ENCODE measurements at places on chromosomes 7 and 10.
A peak's percentile ranks its signal among the peaks of the same experiment; 100 is the strongest.

DNA sequence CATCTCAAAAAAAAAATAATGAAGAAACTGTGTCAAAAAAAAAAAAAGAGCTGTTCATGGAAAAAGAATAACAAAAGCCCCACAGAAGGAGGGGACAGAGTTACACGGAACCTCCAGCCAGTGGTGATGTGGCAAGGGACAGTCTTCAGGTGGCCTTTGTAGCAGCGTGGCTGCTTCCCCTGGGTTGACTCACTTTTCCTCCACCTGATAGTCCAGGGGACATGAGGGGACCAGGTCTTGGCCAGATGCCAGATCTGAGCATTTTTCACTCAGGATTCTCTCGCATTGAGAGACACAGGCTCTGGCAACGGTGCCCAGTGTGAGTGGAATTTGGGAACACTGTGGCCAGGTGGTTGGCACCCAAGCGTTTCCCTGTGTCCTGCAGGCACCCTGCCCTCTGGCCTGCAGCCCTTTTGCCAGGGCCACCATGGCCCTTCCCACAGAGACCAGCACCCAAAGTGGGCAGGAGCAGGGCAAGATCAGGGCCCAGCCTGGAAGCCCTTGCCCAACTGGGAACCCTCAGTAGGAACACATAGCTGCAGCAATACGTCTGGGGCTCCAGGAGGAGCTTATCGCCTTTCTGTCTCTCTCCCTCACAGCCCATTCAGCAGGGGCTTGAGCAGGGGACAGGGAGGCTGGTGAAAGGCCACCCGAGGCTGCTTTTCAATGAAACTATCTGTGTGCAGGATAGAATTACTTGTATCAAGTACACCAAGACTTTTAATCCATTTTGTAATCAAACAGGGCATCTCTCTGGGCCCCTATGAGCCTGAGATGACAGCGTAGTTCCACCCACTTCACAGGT lies 159.1 kb downstream of the UBE2H start:
- peaks cover 14% of the 10 kb centered on the region for H3K27me3 ChIP-seq
- H3K27ac ChIP-seq, result no peak overlapping the region

DNA sequence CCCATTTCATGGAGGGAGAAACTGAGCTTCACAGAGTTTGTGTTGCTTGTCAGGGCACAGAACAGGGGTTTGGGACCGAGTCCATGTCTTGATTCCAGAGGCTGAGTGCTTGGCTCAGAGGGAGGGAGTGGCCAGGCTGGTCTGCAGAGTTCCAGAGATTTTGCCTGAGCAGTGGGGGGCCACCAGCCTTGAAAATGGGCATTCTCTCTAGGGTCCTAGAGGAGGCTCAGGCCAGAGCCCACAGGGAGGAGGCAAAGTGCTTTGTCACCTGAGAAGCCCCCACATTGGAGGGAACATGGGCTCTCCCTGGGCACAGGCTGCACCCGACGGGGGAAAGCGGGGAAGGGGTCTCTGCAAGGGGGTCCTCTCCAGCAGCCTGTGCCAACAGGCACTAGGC lies 51.5 kb downstream of the DOCK1 start:
- H3K27ac ChIP-seq, result no peak overlapping the region
- no peaks in the 10 kb centered on the region for H3K36me3 ChIP-seq
- H3K4me3 ChIP-seq, result no peak overlapping the region
- no peaks in the 10 kb centered on the region for H3K27me3 ChIP-seq
- no peaks in the 10 kb centered on the region for H3K4me1 ChIP-seq

DNA sequence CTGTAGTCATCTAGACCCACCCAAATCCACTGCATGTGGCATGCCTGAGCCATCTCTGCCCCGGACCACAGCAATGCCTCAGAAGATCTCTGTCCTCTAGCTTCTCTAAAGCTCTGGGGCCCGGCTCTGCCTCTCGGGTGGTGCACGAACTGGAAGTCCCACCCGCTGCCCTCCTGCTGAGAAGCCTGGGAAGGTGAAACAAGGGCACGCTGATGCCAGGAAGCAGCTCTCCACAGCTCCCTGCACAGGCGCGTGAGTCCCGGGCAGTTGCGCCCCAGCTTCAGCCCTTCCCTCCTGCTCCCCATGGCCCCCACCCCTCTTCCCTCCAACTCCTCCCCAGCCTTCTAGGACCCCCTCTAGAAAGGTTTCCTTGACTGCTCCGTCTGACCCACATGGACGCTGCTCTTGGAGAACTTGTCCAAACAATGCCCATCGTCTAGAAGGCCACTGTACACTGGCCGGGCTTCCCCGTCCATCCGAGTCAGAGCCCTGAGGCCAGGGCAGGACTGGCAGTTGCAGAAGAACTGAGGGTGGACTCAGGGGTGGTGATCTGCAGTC lies 12.8 kb downstream of the KCNH2 start:
- no peaks in the 10 kb centered on the region for H3K4me1 ChIP-seq
- H3K36me3 ChIP-seq, result no peaks in the 10 kb centered on the region
- H3K4me3 ChIP-seq, result no peak overlapping the region

GRCh38 chr7:89232-90019 lies 102.9 kb upstream of the FAM20C start:
- peaks cover 5% of the 10 kb centered on the region for H3K36me3 ChIP-seq
- no peaks in the 10 kb centered on the region for H3K27me3 ChIP-seq
- H3K4me1 ChIP-seq, result peaks cover 14% of the 10 kb centered on the region
- H3K27ac ChIP-seq, result no peak overlapping the region
- no peak for DNase-seq

DNA sequence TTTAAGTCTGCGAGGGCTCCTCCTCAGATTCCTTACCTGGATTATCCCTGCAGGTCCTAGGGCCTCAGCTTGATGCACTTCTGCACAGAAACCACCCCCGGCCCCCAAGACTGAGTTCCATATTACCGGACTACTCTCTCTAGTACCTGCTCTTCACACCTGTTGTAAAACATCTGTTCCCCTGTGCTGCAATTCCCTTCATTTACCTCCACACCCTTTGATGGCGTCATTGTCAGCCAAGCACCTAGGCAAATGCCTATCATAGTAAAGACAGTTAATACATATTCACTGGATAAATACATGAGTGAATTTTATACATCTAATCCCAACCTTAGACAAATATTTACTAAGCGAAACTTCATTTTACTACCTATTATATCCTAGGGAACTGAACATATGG lies 275.5 kb downstream of the PLXDC2 start:
- no peaks in the 10 kb centered on the region for H3K27me3 ChIP-seq
- H3K4me1 ChIP-seq, result peaks cover 2% of the 10 kb centered on the region
- H3K36me3 ChIP-seq, result peaks cover 9% of the 10 kb centered on the region
- no peak overlapping the region for H3K4me3 ChIP-seq

- H3K36me3 ChIP-seq, result peaks cover 14% of the 10 kb centered on the region
- DNase-seq, result no peak
- peaks cover 4% of the 10 kb centered on the region for H3K4me1 ChIP-seq
- peak overlapping the region; percentile 98 for H3K4me3 ChIP-seq
These were observed 2.7 kb downstream of the CDK13 start for GRCh38 chr7:39952803-39953202.

DNA sequence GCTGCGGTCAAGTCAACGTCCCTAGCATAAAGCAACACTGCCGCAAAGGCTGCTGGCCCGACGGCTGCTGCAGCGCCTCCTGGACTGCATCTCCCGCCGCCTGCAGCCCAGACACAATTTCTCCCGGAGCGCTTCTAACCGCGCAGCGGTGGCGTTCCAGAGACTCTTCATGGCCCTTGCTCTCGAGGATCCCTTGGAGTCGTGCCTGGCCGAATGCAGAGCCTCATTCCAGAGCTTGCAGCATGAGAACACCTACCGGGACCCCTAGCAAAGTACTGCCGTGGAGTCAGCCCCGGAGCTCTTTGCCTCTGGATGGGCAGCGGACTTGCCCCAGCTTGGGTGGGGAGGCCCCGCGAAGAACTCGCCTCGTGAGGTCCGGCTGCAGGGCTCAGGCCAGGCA lies 79.7 kb upstream of the ZNF32 start:
- H3K4me3 ChIP-seq, result no peak overlapping the region
- H3K36me3 ChIP-seq, result no peaks in the 10 kb centered on the region
- no peaks in the 10 kb centered on the region for H3K27me3 ChIP-seq
- no peaks in the 10 kb centered on the region for H3K4me1 ChIP-seq
- no peak overlapping the region for H3K27ac ChIP-seq

- no peak overlapping the region for H3K27ac ChIP-seq
- H3K27me3 ChIP-seq, result no peaks in the 10 kb centered on the region
- H3K4me1 ChIP-seq, result no peaks in the 10 kb centered on the region
These were observed 85.6 kb upstream of the IMMP2L start for GRCh38 chr7:111647881-111648280.

DNA sequence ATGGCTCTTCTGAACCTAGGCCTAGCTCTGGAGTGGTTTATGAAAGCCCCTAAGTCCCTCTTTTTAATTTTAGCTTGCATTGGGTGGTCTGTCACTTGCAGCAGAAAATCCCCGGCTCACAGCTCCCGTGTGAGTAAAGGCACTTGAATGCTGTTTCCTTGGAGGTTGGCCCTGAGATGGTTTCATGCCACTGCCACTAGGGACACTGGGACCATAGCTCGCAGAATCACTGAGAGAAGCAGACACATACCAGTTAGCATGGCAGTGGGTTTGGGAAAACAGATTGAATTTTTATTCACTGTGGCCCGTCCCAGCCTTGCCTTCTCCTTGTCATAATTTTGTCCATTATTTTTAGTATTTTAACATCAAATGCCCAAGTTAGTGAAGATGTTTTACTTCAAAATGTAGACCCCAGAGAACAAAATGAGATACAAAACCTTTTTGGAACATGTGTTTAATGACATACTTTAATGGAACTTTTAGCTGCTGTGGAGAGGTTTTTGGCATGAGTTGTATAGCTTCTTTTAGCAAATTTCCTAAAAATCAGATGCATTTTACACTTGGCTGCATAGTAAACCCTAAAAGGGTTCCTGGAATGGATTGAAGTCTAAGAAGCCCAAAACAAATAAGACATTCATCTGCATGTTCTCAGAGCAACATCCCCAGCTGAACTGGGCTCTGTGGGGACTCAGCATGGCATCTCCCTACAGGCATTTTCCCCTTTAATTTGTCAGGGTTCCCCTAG lies 259.7 kb upstream of the PITRM1 start:
- peaks cover 5% of the 10 kb centered on the region for H3K36me3 ChIP-seq
- H3K4me1 ChIP-seq, result no peaks in the 10 kb centered on the region
- no peaks in the 10 kb centered on the region for H3K27me3 ChIP-seq
- H3K4me3 ChIP-seq, result no peak overlapping the region

All from H9 (cell line).